Stimulated activated CD4-positive, alpha-beta T cell treated with anti-CD3 and anti-CD28 coated beads, TNF-alpha, amount 100 ng/mL, for 1 hour (primary cell): ENCODE measurements at places on chromosomes 1 and 21.

- DNase-seq = no peak
These were observed 108.2 kb downstream of the LTN1 start for GRCh38 chr21:28884481-28884880.

- no peak for DNase-seq
These were observed 54.2 kb downstream of the IGSF5 start for GRCh38 chr21:39799178-39799577.

GRCh38 chr1:28129150-28129549 is 40.7 kb upstream of the EYA3 start:
- DNase-seq = no peak

GRCh38 chr1:4367230-4367777 is 287.1 kb upstream of the AJAP1 start:
- no peak for DNase-seq

- DNase-seq = no peak
These were observed 5.1 kb upstream of the DSTYK start for GRCh38 chr1:205216588-205216987.
